ENCODE measurements at places on chromosomes 12 and 14. TPM values are rescaled to one million over a fixed set of nuclear protein-coding genes. Genes with fewer than 3 reads are reported as not detected.

Gene CCDC197
- not detected for total RNA-seq

Gene MYH6
- 0.05 TPM for total RNA-seq

Gene SSTR1
- total RNA-seq: 0.05 TPM

Gene CATSPERB
- under 0.01 TPM for total RNA-seq

Gene HSPA2
- total RNA-seq: 3.6 TPM

Gene SIX6
- total RNA-seq: not detected

Gene SNAPC1
- 16.6 TPM for total RNA-seq

Gene INSM2
- total RNA-seq: not detected

Gene AQP2
- total RNA-seq: not detected

Gene PSMC1
- total RNA-seq: 235 TPM

Gene POTEM
- not detected for total RNA-seq
